ENCODE measurements at places on chromosomes 13 and 19.

GRCh38 chr13:113113846-113114271 is 8.3 kb downstream of the F7 start:
- DNase-seq = no peak

DNA sequence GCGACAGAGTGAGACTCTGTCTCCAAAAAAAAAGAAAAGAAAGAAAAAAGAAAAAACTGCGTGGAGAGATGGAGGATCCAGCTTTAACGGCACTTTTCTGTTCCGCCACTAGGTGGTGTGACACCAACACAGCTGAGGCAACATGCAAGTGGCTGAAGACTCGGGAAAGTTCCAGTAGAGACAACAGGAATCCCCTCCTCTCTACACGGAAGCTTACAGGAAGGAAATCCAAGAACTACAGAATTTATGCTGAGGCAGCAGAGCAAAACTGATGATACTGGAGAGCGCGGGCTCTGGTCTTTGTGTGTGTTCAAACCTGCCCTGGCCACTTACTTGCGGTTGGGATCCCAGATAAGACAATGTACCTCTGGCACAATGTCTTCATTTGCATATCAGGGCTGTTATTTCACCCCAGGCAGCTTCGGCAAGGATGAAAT is 9.9 kb downstream of the RANBP3 start:
- DNase-seq = peak; percentile 74

DNA sequence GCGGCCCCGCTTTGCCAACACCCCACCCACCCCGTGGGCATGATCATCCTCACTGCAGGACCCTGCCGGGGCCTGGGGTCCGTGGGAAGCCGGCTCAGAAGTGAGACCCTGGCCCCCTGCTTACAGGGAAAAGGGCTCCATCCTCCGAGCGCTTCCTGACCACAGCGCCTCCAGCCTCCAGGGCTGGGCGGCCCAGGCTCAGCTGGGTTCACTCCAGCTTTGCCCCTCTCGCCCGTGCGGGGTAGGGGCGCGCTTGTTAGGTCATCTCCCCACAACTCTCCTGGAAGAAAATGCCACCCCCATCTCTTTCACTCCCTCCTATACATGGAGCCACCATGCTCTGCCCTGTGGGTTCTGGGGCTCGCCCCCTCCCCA is 6.6 kb upstream of the C1QTNF9B start:
- no peak for DNase-seq

- no peak for DNase-seq
Measured at GRCh38 chr19:6248844-6249243, 30.9 kb downstream of the MLLT1 start.

GRCh38 chr13:73210218-73210883 is 151.5 kb downstream of the KLF5 start:
- DNase-seq = no peak

DNA sequence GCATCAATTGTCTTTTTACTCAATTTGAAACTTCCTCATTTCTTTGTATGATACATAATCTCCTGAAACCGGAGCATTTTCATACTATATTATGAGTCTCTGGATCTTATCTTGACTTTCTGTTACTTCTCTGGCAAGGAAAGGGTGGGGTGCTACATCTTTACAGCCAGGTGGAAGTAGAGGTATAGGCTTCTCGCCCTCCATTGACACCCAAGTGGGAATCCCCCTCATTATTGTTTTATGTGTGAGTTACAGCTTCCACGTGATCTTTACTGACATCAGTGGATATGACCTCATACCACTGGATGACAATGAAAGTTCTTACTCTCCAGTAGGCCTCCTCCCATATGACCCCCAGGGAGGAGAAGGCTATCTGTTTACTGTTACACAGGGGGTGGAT is 262.1 kb upstream of the DACH1 start:
- no peak for DNase-seq

- no peak for DNase-seq
Measured at GRCh38 chr13:25686831-25687470, 315.2 kb downstream of the ATP8A2 start.

DNA sequence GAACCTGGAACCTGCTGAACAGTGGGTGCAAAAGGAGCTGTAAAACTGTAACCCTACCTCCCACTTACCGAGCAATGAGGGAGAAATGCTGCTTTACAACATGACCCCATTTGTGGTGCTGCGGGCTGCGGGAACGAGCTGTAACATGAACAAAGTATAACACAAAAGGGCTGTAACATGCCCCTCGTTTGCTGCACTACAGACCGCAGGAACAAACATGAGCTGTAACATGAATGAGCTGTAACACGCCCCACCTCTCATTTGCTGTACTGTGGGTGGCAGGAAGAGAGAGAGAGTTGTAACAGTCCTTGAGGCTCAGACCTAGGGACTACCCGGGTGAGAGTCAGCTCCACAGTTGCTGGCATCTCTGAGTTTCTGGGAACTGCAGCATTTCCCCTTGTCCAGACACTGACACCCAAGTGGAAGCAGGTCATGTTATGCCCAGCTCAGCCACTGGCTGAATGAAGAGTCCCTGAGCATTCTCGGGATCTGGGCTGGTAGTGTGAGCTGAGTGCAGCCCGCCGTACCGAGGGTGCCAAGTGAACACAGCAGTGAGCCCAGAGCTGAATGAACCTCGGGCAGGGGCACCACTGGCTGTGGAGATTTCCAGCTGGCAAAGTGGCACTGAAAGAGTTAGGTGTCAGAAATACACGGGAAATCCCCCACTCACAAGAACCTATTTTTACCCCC is 1385.3 kb upstream of the SPRY2 start:
- no peak for DNase-seq

All from CD4-positive, alpha-beta T cell treated with Interferon alpha-2 for 1 hour (primary cell).